ENCODE measurements at places on chromosomes 7 and 10. TPM values are rescaled to one million over a fixed set of nuclear protein-coding genes. Genes with fewer than 3 reads are reported as not detected.

DNA sequence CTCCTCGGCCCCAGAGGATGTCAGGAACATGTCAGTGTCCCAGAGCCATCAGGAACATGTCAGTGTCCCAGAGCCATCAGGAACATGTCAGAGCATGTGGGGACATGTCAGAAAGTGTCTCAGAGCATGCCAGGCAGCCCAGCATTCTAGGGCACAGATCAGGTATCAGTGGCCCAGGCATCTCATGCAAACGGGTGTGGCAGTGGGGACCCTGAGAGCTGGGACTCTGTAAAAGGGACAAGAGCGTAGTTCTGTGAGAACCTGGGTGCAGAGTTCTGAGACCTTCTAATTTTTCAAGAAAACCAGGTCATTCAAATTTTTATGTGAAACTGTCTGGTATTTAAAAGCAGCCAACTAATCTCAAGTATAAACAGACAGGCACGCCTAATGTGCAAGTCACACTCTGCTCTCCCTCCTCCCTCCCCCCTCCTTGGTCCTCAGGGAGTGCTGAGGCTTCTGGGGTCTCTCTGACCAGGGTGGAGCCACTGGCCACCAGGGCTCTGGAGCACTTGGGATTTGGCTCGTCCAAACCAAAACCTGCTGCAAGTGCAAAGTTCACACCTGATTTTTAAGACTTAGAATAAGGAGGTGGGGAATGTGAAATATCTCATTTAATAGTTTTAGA is 64.6 kb downstream of the ALOX5 start:
- no peak for DNase-seq

GRCh38 chr10:19579761-19580545 is 236.3 kb upstream of the PLXDC2 start:
- DNase-seq: no peak

- no peak for DNase-seq
Measured at GRCh38 chr7:140714331-140715040, 18.0 kb downstream of the NDUFB2 start.

- no peak for DNase-seq
Measured at GRCh38 chr7:105673367-105674084, 92.2 kb upstream of the EFCAB10 start.

GRCh38 chr10:93319096-93319495 is 163.0 kb downstream of the MYOF start:
- no peak for DNase-seq

- no peak for DNase-seq
Measured at GRCh38 chr7:45459476-45459875, 114.7 kb upstream of the ADCY1 start.

DNA sequence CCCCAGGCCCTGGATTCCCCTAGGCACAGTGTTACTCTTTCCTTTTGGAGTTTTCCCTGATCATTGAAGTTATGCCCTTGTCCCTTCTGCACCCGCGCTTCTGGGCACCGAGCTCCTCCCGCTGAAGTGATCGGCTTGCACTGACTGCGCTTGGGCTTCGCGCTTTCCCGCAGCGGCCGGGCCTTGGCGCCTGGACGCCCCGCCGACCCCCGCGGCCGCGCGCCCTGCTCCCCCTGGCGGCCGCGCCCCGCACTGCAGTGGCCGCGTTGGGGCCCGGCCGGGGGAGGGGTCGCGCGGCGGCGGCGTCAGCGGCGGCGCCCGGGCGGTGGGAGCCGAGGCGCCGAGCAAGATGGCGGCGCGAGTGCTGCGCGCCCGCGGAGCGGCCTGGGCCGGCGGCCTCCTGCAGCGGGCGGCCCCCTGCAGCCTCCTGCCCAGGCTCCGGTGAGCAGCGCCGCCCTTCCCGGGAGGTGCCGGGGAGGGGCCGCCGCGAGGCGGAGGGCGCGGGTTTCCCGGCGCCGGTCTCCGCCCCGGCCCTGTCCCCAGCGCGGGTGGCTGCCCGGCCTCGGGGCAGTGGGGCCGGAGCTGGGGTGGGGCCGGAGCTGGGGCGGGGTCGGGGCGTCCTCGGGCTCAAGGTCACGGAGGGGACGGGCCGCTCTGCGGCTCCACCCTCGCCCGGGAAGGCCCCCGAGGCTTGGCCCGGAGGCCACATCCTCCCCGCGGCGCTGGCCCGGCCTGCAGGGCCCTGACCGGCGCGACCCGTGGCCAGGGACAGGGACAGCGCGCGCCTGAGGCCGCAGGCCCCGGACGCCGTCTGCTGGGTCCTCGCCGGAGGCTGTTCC is at the start of gene NIPSNAP2:
NIPSNAP2 (plus strand) TSS at position 325 of the 839 bp plus-strand sequence; CDS start at position 350, 25 bp downstream.
- DNase-seq: peak; percentile 80

DNA sequence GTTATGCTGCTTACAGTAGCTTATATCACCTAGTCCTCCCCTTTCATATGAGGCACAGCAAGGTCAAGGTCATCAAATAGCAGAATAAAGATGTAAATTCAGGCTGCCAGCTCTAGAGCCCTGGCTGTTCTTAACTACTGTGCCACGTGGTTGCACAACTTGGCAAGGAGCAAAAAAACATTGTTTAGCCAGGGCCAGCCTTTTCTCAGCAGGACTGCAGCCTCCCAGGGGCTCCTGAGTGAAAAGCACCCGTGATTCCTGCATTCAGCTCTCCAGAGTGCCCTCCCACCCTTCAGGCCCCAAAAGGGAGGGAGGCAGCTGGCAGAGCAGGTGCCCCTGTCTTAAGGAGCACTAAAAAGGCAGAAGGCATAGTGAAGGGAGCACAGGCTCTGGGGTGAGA is 31.8 kb upstream of the TM9SF3 start:
- DNase-seq: no peak

DNA sequence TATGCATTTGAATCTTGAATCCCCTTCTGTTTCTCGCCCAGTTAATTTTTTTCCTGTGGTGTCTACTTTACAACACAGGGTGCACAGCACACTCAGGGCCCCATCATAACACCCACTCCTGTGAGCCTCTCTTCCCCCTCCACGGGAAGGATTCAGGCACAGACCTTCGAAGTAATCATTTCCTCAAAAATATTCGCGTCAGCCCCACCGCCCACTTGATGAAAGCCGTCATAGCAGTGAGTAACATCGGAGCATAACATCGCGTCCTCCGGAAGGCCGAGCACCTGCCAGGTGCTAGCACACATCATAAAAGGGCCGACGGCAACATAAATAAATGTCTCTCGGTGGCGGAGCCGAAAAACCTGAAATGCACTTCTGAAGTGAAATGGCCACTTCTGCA is 201.7 kb upstream of the ADARB2 start:
- no peak for DNase-seq

DNA sequence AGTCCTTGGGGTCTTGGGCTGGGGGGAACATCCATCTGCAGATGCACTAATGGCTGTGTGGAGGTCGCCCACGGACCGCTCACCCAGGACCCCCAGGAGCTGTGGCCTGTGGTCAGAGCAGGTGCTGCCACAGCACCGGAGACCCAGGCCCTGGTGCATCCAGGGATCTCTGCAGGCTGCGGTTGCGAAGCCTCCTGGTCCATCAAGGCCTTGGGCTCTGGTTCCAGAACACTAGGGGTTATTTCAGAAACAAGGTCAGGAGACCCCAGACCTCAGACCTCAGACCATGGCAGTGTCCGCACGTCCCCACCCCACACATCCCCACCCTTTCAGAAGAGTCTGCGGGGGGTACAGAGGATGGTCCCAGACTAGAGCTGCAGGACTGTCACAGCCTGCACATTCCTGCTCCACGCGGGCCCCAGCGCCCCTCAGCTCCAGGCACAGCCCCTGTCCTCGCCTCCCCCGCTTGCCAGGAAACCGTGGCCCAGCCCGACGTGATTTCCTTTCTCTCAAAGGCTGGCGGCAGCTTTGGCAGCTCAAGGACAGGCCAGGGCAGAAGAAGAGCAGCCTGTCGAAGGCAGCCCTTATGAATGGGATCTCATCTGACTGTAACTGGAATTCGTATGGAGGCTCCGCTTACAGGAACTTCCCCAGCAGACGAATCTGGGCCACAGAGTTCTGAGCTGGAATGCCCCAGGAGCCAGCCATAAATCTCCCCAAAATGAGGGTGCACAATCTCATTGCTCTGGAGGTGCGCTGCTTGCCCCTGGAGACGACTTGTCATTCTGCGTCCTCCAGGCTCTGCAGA is 136.2 kb upstream of the RET start:
- no peak for DNase-seq

- DNase-seq: no peak
Measured at GRCh38 chr7:23294549-23295400, 4.4 kb upstream of the MALSU1 start.

GRCh38 chr7:138029941-138030340 is 28.1 kb upstream of the CREB3L2 start:
- DNase-seq: no peak

- DNase-seq: no peak
Measured at GRCh38 chr7:138289864-138290263, 170.2 kb upstream of the TRIM24 start.

DNA sequence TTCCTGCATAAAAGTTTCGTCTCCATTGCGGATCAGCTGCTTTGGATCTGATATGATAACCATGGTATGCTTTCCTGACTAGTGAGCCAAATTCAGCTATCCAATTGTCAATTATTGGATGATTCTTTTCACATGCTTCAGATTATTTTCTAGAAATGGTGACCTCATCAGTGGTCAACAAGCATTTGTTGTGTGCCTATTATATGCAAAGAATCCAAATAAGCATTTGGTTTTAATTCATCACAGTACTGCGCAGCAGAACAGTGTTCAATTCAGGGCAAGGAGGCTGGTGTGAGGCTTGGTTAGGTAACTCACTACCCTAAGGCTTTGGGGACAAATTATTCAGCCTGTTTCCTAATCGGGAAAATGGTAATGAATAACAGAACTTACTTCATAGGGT is 200.5 kb downstream of the SKAP2 start:
- DNase-seq: no peak

The OR2A1 gene
- not detected for total RNA-seq

The FOXI2 gene
- not detected for total RNA-seq

The HOGA1 gene
- 0.51 TPM for total RNA-seq

The PRLHR gene
- not detected for total RNA-seq

The FGFR2 gene
- total RNA-seq: not detected

The SKIDA1 gene
- 0.63 TPM for total RNA-seq

The SGCE gene
- total RNA-seq: 92.1 TPM

The DNAJC1 gene
- 35.8 TPM for total RNA-seq

The AGFG2 gene
- total RNA-seq: 28.0 TPM

Measured in LHCN-M2 (cell line).